Aortic smooth muscle cell (primary cell): ENCODE measurements at places on chromosomes 12 and 14. TPM values are rescaled to one million over a fixed set of nuclear protein-coding genes. Genes with fewer than 3 reads are reported as not detected.

ACVRL1 gene
- 58.4 and 61.3 TPM in 2 replicates for total RNA-seq

FOXA1 gene
- not detected in 2 replicates for total RNA-seq

TMEM119 gene
- total RNA-seq: 5.8 and 16.1 TPM in 2 replicates

KRT2 gene
- not detected in 2 replicates for total RNA-seq

MMP19 gene
- total RNA-seq: 6.7 and 11.0 TPM in 2 replicates

CCDC198 gene
- total RNA-seq: under 0.01 and 0.53 TPM in 2 replicates

PMCH gene
- 3.4 TPM in 1 of 2 replicates, not detected in the other for total RNA-seq

SSTR1 gene
- 0.66 and 1.1 TPM in 2 replicates for total RNA-seq

SERPINA6 gene
- total RNA-seq: 0.06 TPM in 1 of 2 replicates, not detected in the other

APOF gene
- total RNA-seq: not detected in 2 replicates
